ENCODE measurements at places on chromosomes 1 and 21.
A peak's percentile ranks its signal among the peaks of the same experiment; 100 is the strongest.

DNA sequence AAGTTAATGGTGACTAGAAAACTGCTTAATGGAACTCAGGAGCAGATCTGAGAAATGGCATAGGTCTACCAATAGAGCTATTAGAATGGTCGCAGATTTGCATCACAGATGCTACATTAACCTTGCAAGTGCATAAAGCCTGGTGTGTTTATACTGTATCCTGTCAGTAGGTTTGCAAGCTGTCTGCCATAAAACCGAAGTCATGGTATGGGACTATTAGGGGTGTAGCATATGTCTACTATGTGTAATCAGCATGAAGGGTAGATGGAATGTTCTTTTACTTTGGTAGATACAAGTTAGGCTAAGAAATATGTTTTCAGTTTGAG is 574.2 kb upstream of the ADGRL2 start:
- no peak for DNase-seq

GRCh38 chr1:237695878-237696277 is 194.8 kb downstream of the ZP4 start:
- no peak for DNase-seq

- DNase-seq, result no peak
Measured at GRCh38 chr1:204867666-204868339, 2.9 kb upstream of the NFASC start.

GRCh38 chr21:21003701-21004100 is 5.5 kb downstream of the NCAM2 start:
- peak; percentile 47 for DNase-seq

DNA sequence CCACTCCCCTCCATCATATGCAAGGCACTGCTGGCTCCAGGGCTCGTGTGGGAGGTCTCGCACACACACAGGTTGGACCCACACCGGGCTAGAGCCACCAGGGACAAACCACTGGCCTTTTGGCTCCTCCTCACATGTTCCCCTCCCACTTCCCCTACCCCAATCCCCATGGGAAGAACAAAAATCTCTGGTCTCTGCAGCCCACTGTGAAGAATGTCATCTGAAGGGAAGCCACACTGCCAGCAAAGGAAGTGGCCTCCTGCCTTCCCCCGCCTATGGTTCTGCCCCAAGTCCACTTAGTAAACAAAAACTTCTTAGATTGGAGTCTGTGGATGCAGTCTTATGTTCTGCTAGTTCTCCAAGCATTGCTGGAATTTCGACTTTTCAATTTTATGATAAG is 24.2 kb downstream of the OLFML3 start:
- DNase-seq, result no peak

DNA sequence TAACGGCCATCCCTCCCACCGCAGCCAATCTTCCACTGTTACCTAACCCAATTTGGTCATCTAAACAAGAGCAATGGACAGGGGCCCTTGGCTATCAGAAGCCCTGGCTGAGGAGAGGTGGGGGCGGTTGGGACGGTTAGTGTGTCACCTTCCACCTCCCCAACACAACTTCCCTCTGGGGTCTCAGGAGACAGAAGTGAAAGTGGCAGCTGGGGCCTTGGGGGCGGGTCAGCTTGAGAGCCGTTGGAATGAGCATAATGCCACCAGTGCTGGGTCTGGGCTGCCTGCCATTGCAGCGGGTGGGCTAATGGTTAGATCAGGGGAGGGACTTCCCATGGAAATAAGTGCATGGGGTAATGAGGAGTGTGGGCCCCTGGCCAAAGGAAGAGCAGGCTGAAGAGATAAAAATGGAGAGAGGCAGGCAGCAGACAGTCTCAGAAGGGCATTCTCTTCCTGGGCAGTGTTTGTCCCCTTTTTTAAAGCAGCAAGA is 7.9 kb downstream of the MEF2D start:
- no peak for DNase-seq

- DNase-seq, result no peak
Measured at GRCh38 chr1:82299056-82299455, 498.3 kb downstream of the ADGRL2 start.

GRCh38 chr21:14736162-14736561 is 190.0 kb upstream of the SAMSN1 start:
- DNase-seq, result no peak

DNA sequence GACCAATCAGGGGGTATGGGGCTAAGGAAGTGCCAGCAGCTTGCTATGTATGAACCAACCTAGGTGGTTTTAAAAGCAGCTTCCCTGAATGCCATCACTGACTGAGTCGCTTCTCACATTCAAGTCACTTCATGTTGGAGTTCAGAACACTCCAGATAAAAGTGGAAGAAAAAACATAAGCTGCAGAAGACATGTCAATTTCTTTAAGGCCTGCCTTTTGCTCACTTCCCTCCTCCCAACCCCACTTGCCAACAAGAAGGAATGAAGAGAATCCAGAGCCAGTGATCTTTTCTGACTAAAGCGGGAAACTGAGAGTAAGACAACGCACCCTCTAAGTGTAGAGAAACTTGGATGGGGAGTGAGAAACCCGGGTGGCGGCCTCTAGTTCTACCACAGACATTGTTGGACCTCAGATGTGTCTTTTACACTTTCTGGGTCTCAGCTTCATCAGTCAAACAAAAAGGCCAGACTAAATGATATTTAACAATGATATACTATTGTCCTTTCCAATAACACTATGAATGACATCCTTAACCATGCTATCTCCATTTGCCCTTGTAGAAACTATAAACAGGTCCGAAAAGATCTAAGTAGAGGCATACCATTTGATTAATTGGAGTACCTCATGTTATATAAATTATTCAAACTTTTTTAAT is 54.1 kb downstream of the LUZP1 start:
- no peak for DNase-seq
